NCI-H2107 (cell line): ENCODE measurements at places on chromosomes 6 and 20.

DNA sequence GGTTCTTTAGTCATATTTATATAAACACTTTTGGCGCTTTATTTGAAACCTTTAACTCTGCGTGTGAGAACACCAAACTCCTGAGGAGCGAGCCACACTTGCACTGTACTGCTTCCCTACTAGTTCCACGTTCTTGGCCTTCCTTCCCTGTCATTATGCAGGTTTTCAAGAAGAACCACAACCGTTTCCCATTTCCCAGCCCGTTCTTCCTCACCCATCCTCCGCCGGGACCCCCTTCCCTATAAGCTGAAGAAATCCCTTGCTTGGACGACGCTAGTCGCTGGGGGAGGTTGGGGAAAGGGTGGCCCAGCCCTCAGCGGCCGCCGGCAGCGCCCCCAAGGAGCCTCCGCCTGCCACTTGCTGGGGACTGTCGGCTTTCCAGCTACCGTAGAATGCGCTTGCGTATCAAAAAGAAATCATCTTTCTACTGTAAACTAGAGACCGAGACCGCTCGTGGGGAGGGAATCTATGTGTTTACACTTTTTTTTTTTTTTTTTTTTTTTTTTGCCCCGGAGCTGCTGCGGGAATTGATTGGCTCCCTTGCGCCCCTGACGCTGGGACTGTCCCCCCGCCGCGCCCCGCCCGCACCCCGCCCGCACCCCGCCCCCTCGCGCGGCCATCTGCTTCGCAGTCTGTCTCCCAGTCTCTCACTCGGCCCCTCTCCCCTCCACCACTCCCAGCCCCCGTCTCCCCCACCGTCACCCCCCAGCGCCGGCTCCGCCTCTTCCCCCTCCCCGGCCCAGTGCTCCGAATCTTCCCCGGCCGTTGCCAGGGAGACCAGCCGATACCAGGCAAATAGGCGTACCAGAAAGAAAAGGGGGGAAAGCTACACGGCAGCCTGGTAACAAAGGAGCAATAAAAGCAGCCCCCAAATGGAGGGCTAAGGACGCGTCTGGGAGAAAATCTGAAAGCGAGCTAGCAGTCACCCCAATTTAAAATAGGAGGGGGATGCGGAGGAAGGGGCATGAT, 2.3 kb upstream of the MARCKS start:
- DNase-seq, result peak; percentile 79

DNA sequence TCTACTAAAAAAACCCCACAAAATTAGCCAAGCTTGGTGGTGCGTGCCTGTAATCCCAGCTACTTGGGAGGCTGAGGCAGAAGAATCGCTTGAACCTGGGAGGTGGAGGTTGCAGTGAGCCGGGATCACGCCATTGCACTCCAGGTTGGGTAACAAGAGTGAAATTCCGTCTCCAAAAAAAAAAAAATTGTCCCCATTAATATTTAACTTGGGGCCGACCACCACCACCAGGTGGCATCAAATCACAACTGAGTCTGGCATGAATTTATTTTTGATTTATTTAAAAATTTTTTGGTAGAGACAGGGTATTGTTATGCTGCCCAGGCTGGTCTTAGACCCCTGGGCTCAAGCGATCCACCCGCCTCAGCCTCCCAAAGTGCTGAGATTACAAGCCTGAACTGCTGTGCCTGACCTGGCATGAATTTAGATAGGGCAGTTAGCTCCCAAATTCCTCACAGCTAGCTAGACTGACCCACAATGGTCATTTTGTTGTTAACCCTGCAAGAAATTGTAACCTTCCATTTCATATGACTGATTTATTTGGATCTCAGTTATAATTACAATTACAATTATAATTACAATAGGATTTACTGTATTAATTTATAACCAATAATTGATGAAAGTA, 17.1 kb upstream of the BEND3 start:
- DNase-seq, result no peak

- DNase-seq, result no peak
Measured at GRCh38 chr20:13271098-13271497, 50.0 kb downstream of the ISM1 start.

- DNase-seq, result no peak
Measured at GRCh38 chr6:109998159-109998785, 20.2 kb downstream of the GPR6 start.

- DNase-seq, result no peak
Measured at GRCh38 chr20:24584538-24585356, 115.3 kb downstream of the SYNDIG1 start.

- no peak for DNase-seq
Measured at GRCh38 chr6:6105472-6106036, 98.8 kb upstream of the NRN1 start.

DNA sequence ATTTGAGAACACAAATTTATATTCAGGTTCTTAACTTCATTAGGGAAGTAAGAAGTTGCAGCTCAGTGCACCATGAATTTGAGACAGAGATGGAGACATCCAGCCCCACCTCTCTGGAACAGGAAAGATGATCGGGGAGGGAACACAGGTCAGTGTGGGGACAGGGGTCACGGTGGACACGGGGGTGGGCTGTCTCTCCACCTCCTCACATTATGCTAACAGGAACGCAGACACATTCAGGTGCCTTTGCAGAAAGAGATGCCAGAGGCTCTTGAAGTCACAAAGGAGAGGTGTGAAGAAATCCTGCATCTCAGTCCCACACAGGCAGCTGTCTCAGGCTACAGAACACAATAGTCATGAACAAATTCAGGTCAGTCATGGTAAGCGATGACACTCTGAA, 3.1 kb downstream of the HLA-C start:
- no peak for DNase-seq

- no peak for DNase-seq
Measured at GRCh38 chr6:103280417-103280816, 1579.3 kb downstream of the HACE1 start.

GRCh38 chr6:112066606-112067005, 12.7 kb downstream of the CCN6 start:
- DNase-seq, result no peak

GRCh38 chr6:160005861-160006540, 37.1 kb downstream of the IGF2R start:
- DNase-seq, result no peak

- no peak for DNase-seq
Measured at GRCh38 chr6:158312672-158313397, 570 bp downstream of the TULP4 start.

DNA sequence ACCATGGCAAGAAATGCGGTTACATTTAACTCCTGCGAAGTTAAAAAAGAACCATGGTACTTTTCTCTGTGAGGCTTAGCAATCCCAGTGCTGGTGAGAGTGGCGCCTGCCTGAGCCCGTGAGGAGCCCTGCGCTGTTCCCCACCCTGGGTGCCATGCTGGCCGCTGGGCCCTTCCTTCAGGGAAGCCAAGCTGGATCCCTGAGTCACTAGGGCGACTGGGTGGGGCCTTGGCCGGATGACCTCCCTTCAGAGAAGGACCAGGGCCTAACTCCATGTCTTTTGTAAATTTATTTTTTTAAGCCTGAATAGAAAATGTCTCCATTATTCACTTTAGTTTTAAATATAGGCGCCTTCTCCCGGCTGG, 209.1 kb downstream of the ERMARD start:
- no peak for DNase-seq

DNA sequence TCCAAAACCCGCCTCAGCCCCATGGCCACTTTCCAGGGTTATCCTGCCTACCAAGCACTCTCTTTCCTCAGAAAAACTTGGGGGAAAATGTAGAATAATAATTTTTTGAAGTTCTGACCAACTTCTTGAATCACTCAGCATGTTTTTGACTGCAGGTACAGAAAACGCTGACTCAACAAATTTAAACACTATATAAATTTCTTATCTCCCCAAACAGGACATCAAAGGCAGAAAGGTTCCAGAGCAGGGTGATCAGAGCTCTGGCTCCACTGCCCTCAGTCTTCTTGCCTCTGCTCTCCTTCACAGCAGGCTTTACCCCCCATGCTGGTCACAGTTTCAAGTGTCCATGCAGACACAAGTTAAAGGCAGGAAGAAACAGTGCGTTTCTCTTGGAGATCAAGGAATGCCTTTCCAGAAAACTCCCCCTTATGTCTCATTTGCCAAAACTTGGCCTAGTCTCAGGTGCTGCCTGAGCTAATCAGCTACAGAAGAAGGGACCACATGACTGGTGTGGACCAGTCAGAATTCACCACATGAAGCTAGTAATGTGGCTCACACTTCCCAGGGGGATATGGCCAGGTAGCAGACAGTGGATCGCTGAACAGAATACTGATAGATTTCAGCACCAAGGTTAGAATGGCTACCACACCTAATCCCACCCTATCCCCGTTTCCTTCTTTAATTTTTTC, 24.4 kb upstream of the SLC17A3 start:
- no peak for DNase-seq

DNA sequence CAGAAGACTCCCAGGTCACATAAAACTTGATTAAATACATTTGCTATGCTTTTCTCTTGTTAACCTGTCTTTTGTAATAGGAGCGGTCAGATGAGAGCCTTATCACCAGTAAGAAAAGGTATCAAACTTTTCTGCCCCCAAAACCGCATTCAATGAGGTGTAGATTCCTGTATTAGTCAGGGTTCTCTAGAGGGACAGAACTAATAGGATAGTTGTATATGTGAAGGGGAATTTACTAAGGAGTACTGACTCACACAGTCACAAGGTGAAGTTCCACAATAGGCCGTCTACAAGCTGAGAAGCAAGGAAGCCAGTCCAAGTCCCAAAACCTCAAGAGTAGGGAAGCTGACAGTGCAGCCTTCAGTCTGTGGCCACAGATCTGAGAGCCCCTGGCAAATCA, 32.7 kb downstream of the PTPRK start:
- DNase-seq, result no peak

GRCh38 chr6:154166140-154166539, 127.1 kb downstream of the OPRM1 start:
- no peak for DNase-seq

DNA sequence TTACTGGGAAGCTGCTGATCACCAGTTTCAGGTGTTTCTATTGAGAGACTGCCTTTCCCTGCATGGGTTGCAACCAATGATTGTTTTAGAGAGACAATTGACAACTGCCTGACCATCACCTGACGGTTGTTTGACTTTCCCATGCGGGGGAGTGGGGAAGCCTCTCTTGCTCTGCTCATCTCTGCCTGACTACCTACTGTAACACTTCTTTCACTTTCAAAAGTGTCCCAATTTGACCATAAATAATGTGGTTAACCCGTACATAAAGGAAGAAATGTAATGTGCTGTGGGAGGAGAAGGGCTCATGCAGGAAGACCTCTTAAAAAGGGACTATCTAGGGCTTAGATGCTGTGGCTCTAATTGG, 122.1 kb upstream of the PHACTR1 start:
- DNase-seq, result no peak

DNA sequence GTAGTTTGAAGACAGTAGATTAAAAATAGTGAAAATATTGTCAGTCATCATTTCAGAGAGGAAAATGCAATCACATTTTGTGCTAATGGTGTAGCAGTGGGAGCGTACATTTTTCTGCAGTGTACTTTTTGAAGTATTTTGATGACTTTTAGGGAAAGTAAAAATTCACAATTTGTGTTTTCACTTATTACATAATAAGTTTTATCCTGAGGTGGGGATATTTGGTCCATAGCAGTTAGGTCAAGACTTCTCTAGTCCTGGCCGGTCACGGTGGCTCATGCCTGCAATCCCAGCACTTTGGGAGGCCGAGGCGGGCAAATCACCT, 122.3 kb downstream of the SASH1 start:
- no peak for DNase-seq

DNA sequence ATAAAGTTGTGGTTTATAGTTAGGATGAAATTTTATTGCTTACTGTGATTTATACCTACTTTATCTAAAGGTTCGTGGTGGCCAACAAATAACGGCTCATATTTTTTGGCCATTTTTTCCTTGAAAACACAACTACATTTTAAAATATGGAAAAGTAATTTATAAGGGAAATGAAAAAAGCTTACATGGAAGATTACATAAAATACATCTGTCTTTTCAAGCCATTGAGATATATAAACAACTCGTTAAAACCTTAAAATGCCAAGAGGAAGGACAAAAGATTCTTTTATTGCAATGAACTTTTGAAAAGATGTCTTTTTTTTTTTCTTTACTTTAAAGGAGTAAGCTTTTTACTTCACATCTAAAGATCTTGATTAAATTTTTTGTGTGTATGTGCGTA, 55.4 kb upstream of the EYA4 start:
- DNase-seq, result no peak

GRCh38 chr6:170083236-170084051, 207.4 kb downstream of the DLL1 start:
- no peak for DNase-seq

DNA sequence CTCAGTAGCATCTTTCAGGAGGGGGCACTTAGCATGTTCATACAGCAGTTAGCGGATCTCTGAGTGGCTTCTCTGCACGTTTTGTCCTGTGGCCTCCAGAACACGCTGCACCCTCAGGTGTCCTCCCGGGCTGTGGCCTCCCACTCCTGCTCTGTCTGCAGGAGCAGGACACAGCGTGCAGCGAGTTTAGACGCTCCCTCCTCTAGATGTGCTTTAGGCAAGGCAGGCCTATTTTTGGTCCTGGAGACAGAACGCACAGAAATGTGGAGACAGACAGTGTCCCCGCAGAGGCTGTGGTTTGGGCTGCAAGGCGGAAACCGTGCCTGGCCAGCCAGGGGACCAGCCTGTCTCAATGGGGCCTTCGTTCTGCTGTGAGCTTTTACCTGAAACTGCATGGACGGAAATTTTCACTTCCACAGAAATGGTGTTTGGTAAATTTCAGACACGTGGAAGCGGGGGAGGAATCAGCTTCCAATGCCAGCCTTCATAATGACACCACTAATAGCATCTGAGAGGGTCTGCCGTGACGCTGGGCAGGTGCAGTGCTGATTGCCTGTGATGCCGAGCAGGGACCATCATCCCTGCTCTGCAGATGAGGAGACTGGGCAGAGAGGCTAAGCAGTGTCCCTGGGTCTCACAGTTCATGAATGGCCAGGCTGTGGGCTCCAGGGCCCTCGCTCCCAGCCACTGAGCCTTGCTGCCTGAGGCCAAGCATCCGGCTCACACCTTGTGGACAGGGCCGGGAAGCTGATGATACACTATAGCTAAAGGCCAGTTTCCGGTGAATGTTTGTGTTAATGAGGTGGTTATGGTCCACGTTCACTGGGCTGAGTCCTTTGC, 120.9 kb downstream of the SYCP2 start:
- no peak for DNase-seq

GRCh38 chr20:41476013-41476441, 109.4 kb upstream of the EMILIN3 start:
- DNase-seq, result no peak

DNA sequence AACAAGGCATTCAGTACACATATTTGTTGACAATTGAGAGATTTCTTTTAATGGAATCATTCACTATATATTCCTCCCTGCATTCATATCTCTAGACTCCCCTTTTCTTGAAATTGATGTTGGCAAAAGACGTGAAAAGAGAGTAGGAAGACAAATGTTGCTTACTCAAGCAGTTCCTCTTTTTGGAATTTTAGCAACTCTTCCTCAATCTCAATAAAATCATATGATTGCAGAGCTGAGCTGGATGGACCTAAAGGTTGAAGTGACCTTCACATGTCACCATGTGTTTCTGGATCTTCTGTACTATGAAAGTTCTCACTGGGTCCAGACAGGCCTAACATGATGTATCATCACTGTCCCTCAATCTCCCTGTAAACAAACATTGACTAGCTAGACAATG, 18.6 kb downstream of the ADGRF1 start:
- no peak for DNase-seq
